Lower leg skin (tissue), 4 donors: ENCODE measurements at places on chromosomes 6 and 20.

- no peak for DNase-seq
These were observed 37.0 kb upstream of the ENPP1 start for GRCh38 chr6:131770776-131771175.

DNA sequence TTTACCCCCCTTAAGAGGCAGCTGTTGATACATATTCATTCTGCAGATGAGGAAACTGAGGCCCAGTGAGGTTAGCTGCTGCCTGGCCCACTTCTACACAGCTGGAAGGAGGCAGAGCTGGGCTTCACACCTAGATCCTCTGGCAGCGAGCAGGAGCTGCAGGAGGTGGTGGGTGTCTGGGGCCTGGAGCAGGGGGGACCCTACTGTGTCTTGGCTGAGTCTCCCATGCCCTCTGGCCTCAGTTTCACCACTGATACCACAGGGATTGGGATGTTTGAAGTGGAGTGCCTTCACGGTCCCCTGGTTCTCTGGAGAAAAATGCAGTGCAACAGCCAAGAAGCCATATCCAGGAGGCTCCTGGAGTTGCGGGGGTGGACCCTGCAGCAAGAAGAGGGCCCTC lies 8.2 kb upstream of the BPIFA2 start:
- DNase-seq, result peak; percentile 34

DNA sequence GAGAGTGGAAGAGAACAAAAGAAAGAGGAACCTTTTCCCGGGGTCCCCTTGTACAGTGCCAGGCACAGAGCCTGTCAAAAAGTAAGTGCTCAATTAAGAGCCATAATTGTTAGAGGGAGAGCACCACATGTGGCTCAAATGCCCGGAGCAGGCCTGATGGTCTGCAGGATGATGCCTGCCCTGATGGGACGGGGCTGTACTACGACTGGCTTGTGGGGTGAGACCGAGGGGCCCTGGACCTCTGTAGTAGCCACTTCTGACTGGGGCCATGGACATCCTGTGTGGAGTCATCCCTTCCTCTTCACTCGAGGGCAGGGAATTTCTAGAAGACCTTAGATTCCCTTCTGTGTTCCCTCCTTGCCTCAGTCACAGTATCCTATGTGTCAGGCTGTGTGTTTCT lies 47.9 kb downstream of the KCNK5 start:
- DNase-seq, result no peak

DNA sequence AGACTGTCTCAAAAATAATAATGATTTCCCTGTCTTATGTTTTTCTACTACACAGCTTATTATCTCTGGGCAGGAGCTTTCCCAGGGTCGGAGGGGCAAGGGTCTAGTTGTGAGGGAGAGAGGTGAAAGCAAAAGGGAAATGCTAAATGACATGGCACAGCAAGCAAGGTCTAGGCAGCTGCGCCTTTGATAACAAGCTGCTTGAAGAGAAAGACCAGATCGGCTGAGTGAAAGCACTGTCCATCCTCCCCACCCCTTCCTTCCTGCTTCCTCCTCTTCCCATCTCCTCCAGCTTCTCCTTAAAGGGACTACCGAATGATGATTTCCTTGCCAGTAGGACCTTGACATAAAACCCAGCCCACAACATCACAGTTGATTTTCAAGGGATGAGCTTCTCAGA lies 158.1 kb upstream of the AKAP12 start:
- no peak for DNase-seq

DNA sequence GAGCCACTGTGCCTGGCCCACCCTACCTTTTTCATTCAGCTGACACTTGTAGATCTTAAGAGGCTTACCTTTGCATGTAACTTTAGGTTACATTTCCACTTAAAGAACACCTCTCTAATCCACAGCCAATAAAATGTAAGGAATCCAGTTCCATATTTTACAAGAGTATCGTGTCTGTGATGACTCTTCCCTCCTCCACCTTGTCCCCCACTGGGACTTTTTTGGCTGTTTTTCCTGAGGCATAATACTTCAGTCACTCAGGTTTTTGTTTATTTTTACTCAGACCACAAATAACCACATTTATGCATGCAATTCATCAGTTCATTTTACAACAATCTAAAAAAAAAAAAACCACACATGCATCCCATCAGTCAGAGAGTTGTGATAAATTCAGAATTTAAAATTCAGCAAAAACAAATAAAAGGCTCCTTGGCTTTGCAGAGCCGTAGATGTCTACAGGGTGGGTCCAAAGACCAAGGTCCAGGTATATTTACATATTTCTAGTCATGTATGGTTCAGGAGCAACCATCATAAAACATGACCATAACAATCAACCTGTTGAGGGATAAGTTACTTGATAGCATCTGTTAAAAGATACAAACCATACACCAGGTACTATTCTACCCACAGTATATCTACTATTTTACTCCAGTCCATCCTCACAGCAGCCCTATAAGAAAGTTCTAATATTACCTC lies 9.9 kb downstream of the ATXN1 start:
- DNase-seq, result no peak

DNA sequence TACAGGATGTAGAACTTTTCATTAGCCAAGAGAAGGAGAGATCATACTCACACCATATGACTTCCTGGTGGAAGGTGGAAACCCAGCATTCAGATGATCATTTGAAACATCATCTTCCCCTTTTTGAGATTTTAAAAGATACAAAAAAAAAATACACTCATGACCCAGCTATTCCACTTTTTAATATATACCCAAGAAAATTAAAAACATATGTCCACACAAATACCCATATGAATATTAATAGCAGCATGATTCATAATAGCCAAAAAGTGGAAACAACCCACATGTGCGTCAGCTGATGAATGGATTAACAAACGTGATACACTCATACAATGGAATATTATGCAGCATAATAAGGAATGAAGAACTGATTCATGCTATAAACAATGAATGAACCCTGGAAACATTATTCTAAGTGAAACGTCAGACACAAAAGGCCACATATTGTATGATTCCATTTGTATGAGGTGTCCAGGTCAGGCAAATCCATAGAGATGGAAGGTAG lies 130.0 kb upstream of the SGK1 start:
- no peak for DNase-seq

- no peak for DNase-seq
These were observed 103.9 kb downstream of the OLIG3 start for GRCh38 chr6:137390334-137390733.

- DNase-seq, result no peak
These were observed 55.1 kb downstream of the ARID1B start for GRCh38 chr6:156832231-156832647.

GRCh38 chr20:59184880-59185447 lies 21.3 kb downstream of the ZNF831 start:
- DNase-seq, result no peak

GRCh38 chr20:49699200-49699992 lies 14.3 kb downstream of the B4GALT5 start:
- no peak for DNase-seq

- DNase-seq, result peak; percentile 40
These were observed at the start of gene HLA-DPA1 for GRCh38 chr6:33073431-33073871. Gene HLA-DPA1 (minus strand): TSS chr6:33073649.

GRCh38 chr6:45722876-45723275 lies 292.8 kb downstream of the CLIC5 start:
- no peak for DNase-seq

DNA sequence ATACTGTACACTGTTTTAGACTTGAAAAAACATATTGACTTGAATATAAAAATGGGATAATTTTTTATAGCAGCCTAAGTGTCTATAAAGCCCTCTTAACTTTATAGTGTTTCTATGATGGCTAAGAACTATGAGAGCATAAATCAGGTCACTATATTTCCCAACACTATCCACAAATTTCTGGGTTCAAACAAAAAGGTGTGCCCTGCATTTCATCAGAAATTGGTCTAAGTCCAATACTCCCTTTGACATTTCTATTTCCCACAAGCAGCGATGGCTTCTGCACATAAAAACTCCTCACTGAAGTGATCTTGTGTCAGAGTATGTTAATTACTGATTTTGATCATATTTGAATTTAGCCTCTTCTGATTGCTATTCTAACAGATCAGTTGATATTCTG lies 143.9 kb downstream of the WDR27 start:
- no peak for DNase-seq

GRCh38 chr6:8180327-8181159 lies 78.2 kb upstream of the EEF1E1 start:
- DNase-seq, result no peak

- no peak for DNase-seq
These were observed 4.0 kb downstream of the RNF24 start for GRCh38 chr20:4011226-4011975.

GRCh38 chr6:15023448-15023847 lies 222.4 kb upstream of the JARID2 start:
- DNase-seq, result no peak

- DNase-seq, result peak; percentile 89
These were observed 828 bp upstream of the DSTN start for GRCh38 chr20:17568972-17569521.

DNA sequence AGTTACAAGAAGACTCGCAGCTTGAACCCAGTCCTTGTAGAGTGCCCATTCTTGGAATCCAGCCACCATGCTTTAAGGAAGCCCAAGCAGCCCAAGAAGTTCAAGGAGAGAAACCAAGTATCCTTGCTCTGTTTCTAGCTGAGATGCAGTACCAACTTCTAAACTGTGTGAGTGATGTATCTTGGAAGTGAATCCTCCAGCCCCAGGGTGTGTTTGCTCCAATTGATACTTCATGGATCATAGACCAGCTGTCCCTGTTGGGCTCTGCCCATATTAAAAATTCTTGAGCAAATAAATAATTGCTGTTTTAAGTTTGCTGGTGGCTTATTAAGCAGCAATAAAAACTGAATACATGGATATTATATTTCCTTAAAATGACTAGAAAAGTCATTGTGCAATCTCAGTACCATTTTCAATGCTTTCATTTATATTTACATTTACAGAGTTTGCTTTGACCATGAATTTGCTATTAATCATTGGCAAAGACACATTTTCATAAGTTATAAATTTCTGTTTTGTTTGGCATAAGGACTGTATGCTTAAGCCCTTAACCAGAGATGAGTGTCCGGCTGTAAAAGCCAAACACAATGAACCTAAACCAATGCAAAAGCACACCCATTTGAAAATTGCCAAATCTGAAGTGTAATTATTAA lies 9.2 kb downstream of the SPTLC3 start:
- no peak for DNase-seq

DNA sequence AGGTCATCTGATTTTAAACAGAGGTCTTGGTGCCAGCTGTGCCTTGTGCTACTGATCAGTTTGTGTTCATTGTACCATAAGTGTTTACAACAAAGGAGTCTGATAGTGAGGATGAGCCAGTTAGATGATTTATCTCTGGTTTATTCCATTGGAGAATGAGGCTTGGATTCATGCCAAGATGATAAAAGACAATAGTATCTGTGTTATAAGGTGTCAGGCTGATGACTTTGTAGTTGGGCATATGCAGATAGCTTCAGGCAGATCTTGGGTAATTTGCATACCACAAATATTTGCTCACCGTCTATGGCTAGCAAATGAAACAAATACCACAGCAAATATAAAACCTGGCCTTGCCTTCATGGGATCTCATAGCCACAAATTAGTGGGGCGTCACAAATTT lies 43.3 kb upstream of the PHACTR2 start:
- DNase-seq, result no peak

DNA sequence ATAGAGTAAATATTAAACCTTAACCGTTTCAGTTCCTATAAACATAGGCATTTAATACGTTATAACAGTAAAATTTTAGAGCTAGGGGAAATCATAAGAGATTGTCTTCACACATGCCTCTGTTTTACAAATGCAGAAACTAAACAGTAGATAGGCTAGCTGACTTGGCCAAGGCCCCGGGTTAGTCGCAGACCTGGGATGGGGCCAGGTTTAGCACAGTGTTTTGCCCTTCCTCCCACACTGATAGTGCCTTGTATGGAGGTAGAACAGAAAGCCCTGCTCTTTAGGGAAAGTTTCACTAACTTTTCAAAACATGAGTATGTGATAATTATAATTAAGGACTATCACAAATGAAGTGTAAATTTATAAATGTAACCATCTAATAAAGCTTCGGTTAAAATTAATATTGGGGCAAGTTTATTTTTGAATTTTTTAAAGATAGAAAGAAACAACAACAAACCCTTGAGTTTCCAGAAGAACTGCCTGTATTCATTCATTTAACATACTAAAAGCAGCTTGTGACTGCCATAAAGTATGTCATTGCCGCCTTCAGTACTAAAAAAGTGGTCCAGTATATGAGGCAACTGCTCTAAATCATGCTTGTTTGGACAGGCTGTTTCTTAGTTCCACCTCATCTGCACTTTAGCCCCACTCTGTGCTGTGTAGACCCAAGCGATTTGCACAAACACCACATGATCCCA lies 62.5 kb upstream of the LOC128125822 start:
- no peak for DNase-seq

DNA sequence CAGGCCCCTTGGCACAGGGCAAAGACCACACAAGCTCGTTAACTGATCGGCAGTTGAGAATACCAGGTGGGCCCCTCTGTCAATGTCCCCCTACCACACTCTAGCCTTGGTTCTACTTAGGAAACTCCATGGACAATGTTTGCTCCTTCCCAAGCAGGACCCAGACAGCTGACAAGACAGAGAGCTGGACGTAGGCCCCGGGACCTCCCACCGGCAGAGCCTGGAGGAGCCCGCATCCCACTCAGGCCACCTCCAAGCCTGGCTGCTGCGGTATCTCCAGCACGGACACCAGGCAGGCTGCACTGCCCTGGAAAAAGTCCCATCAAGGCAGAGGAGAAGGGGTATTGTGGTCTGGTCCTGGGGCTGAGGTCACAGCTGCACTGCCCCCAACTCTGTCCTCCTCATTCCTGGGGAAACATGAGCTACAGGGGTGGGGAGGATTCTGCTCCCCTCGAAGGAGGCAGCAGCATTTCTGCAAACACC lies 6.2 kb upstream of the GRM4 start:
- no peak for DNase-seq

DNA sequence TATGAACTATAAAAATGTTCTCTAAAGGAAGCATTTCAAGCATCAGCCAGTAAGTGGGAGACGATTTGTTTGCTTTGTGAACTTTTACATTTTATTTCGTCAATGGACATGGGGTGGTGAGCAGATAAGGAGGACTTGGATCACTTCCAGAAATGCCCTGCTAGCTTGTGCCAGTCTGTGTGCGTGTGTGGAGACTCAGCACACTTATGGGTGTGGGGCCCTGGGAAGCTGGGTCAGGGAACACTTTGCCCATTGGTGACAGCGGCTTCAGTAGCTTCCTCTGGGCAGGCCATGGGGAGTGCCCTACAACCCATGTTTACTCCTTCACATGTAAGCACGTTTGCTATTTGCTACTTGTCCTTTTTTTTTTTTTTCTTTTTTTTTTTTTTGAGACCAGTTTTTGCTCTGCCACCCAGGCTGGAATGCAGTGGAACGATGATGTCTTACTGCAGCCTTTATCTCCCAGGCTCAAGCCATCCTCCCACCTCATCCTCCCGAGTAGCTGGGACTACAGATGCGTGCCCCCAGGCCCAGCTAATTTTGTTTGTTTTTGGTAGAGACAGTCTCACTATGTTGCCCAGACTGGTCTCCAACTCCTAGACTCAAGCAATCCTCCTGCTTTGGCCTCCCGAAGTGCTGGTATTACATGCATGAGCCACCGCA lies 24.2 kb downstream of the PRDM1 start:
- DNase-seq, result no peak

- no peak for DNase-seq
These were observed 238.2 kb downstream of the SOX4 start for GRCh38 chr6:21831521-21832291.
